Activated CD8-positive, alpha-beta memory T cell treated with anti-CD3 and anti-CD28 coated beads, Interleukin-2, amount 10 ng/mL, durations not matched to agents 7 days and 5 days (primary cell): ENCODE measurements at places on chromosomes 4 and X. TPM values are rescaled to one million over a fixed set of nuclear protein-coding genes. Genes with fewer than 3 reads are reported as not detected.

GRCh38 chr4:36835246-36835645 is 409.3 kb upstream of the NWD2 start:
- no peak for DNase-seq
- no peaks in the 10 kb centered on the region for H3K36me3 ChIP-seq
- H3K4me3 ChIP-seq = no peak overlapping the region
- no peaks in the 10 kb centered on the region for H3K4me1 ChIP-seq
- no peaks in the 10 kb centered on the region for H3K27me3 ChIP-seq
- no peak overlapping the region for H3K27ac ChIP-seq

- peaks cover 12% of the 10 kb centered on the region for H3K4me1 ChIP-seq
- no peak overlapping the region for H3K27ac ChIP-seq
- H3K4me3 ChIP-seq = no peak overlapping the region
- no peak for DNase-seq
- no peaks in the 10 kb centered on the region for H3K27me3 ChIP-seq
Observed at GRCh38 chr4:55358668-55359067, 12.6 kb downstream of the SRD5A3 start.

DNA sequence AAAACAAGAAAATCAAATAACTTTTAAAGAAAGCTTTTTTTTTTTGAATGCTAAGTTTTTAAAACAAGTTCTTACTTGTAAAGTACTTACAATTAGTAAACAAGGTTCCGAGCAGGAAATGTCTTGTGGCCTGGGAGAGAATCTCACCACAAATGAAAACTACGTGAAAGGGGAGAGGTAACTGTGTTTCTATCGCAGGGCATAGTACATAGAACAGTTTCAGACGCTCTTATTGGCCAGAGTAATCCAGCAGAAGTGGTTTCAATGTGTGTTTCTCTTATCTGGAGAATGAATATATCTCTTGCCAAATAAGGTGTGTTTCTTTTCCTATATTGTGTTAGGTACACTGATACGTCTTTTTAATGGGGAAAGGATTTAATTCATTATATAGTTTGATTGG is at the start of gene PLAC8:
Gene PLAC8 (minus strand): TSS at position 154 of the 400 bp plus-strand sequence. CDS start 6,808 bp downstream, outside the sequence.
- H3K4me3 ChIP-seq = peak within 1 kb of the TSS; percentile 81
- H3K4me1 ChIP-seq = peaks cover 51% of the 10 kb centered on the region
- peak; percentile 80 for DNase-seq
- peaks cover 5% of the 10 kb centered on the region for H3K27me3 ChIP-seq

TMEM47 gene
- not detected for total RNA-seq

GRCh38 chr4:8597319-8597718 is 4.8 kb downstream of the CPZ start:
- H3K4me1 ChIP-seq = peaks cover 11% of the 10 kb centered on the region
- peaks cover 17% of the 10 kb centered on the region for H3K27me3 ChIP-seq
- H3K36me3 ChIP-seq = no peaks in the 10 kb centered on the region
- DNase-seq = no peak

DNA sequence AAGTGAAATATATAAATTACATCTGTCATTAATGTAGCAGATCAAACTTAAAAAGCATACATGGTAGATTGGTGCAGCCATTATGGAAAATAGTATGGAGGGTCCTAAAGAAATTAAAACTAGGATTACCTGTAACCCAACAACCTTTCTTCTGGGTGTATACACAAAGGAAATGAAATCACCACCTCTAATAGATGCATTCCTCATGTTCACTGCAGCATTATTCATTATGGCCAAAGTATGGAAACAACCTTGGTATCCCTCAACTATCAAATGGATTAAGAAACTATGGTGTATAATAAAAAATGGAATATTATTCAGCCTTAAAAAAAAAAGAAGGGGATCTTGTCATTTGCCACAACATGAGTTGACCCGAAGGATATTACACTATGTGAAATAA is 13.7 kb downstream of the WDFY3 start:
- no peaks in the 10 kb centered on the region for H3K36me3 ChIP-seq
- H3K27me3 ChIP-seq = no peaks in the 10 kb centered on the region
- no peaks in the 10 kb centered on the region for H3K4me1 ChIP-seq
- no peak overlapping the region for H3K27ac ChIP-seq
- no peak overlapping the region for H3K4me3 ChIP-seq

NPY2R gene
- total RNA-seq = not detected

- DNase-seq = no peak
- peaks cover 19% of the 10 kb centered on the region for H3K4me1 ChIP-seq
- peak overlapping the region; percentile 86 for H3K4me3 ChIP-seq
- H3K36me3 ChIP-seq = peaks cover 12% of the 10 kb centered on the region
Observed at GRCh38 chrX:74292808-74293123, 11.2 kb upstream of the ZCCHC13 start.

- H3K4me1 ChIP-seq = no peaks in the 10 kb centered on the region
- no peaks in the 10 kb centered on the region for H3K27me3 ChIP-seq
- no peak overlapping the region for H3K4me3 ChIP-seq
Observed at GRCh38 chr4:92047209-92047875, 256.4 kb upstream of the GRID2 start.

GAB1 gene
- total RNA-seq = 0.55 TPM

DNA sequence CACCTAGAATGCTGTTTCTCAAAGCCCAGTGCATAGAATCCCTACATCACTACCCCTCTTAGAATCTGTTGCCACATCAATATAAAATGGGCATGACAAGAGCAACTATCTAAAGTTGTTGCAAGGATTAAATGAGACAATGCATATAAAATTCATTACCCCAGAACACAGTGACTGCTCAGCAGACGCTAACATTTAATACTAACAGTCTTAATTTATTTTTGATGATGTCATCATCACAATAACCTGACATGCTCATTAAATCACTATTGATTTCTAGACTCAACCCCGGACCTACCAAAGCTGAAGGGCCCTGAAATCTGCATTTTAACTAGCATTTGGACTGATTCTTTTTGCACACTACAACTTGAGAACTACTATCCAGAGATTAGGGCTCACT is 3.9 kb downstream of the ARSJ start:
- no peak overlapping the region for H3K4me3 ChIP-seq
- H3K27me3 ChIP-seq = peaks cover 53% of the 10 kb centered on the region

DNA sequence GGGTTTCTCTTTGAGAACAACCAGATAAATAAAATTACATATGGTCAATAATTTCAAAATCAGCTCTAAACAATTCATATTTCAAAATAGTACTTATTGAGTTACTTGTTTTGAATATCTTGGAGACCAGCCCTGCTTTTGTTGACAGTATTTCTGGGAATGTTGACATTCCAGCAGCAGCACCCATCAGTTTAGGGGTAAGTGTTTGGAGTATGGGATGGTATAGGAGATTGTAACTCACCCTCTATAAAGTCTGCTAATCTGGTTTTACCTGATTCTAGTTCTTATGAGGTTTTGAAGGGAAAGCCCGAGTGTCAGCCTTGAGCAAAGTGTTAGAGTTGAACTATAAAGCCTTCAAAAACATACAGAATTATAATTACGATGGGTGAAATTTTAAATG is 139.2 kb upstream of the ANKRD50 start:
- H3K4me1 ChIP-seq = no peaks in the 10 kb centered on the region
- no peak overlapping the region for H3K4me3 ChIP-seq
- no peaks in the 10 kb centered on the region for H3K36me3 ChIP-seq
- H3K27ac ChIP-seq = no peak overlapping the region
- DNase-seq = no peak

DNA sequence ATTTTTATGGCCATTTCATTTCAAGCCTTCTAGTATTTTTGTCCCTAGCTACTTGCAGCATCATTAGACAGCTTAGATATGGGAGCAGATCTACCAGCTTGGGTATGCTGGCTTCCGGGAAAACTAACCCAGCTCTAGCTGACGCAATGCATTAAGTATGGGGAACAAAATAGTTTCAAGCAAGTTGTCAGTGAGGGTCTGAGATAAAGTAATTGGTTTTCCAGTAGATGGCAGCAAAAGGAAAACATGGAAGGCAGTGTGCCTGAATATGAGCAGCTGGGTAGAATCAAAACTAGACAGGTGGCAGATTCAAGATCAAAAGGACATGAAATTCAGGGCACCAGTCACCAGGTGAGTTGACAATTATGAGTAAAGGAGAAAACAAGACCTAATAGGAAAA is 340.9 kb upstream of the CTSO start:
- H3K27ac ChIP-seq = no peak overlapping the region
- no peak for DNase-seq
- no peaks in the 10 kb centered on the region for H3K27me3 ChIP-seq
- H3K4me3 ChIP-seq = no peak overlapping the region
- H3K36me3 ChIP-seq = no peaks in the 10 kb centered on the region
- H3K4me1 ChIP-seq = no peaks in the 10 kb centered on the region

CACNA1F gene
- 1.3 TPM for total RNA-seq

- no peak overlapping the region for H3K4me3 ChIP-seq
- H3K27me3 ChIP-seq = no peaks in the 10 kb centered on the region
- H3K4me1 ChIP-seq = no peaks in the 10 kb centered on the region
- H3K27ac ChIP-seq = no peak overlapping the region
Observed at GRCh38 chr4:117845270-117845669, 189.0 kb upstream of the NDST3 start.
